Mesendoderm (in vitro differentiated cells): ENCODE measurements at places on chromosomes 13 and 19.

GRCh38 chr19:45136507-45137178 lies 24.1 kb downstream of the NKPD1 start:
- no peak for DNase-seq

GRCh38 chr19:13573056-13573667 lies 66.9 kb upstream of the CACNA1A start:
- no peak for DNase-seq

DNA sequence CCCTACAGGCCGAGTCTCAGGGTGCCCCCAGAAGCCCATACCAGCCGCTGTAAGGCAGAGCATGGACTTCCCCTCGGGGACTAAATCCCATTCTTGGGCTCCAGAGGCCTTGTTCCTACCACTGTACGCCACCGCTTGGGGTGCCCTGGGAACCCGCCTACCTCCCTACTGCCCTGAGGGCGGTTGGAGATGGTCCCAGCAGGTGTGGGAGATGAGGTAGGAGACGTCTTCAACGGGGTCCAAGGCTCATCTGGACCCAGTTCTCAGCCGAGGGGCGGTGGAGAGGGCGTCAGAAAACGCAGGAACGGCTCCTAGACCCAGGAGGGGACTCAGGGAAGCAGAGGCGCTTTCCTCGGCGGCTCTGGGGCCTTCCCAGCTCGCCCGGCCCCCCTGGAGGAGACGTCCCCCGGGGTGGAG lies 833 bp upstream of the ZIK1 start:
- no peak for DNase-seq

- DNase-seq, result peak; percentile 44
These were observed 10.6 kb upstream of the CEACAM21 start for GRCh38 chr19:41565379-41565720.

DNA sequence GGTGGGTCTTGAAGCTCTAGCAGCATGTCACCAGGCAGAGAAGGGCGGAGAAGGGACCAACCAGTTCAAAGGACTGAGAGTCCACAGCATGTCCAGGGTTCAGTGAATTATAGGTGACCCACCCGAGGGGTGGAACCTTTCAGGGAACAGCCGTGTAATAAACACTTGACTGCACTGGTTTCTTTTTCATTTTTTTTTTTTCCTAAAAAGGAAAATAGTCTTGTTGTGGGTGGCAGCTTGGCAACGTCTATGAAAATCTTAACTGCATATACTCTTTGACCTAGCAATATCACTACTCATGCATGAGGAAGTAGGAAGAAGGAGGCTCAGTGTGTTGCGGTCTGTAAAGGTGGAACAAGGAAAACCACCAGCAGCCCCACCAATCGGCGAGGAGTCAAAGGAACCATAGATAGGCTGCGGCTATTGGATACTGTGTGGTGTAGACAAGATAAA lies 13.0 kb upstream of the MYH14 start:
- no peak for DNase-seq

DNA sequence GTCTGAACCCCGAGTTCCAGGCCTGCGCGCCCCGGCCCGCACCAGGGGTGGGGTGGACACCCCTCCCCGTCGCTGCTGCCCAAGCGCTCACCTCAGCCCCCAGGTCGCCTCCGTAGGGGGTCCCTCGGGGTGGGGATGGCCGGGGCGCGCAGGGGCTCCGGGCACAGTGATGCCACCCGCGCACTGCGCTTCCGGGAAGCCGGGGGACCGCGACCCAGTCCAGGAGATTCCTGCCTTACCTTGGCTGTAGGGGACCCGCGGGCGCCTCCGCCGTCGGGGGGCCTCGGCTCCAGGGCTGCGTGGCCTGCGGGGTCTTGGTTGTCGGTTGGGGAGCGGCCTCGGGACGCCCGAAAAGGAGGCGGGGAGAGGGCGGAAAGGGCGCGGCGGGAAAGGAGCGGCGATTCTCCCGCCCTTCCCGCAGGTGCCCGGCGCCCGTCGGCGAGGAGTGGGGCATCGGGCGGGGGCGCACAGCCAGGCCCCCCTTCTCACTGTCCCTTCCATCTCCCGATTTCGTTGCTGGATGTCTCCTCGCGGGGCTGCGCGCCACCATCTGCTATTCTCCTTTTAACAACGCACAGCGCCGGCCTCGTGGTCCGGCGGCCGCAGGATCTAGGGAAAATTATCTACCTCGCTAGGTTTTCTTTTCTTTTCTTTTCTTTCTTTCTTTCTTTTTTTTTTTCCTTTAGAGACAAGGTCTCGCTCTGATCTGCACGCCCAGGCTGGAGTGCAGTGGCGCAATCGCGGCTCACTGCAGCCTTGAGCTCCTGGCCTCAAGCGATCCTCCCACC lies at the start of gene KEAP1:
KEAP1 (minus strand) TSS at position 355 of the 788 bp plus-strand sequence. CDS start 3,323 bp downstream, outside the sequence.
- peak; percentile 70 for DNase-seq

DNA sequence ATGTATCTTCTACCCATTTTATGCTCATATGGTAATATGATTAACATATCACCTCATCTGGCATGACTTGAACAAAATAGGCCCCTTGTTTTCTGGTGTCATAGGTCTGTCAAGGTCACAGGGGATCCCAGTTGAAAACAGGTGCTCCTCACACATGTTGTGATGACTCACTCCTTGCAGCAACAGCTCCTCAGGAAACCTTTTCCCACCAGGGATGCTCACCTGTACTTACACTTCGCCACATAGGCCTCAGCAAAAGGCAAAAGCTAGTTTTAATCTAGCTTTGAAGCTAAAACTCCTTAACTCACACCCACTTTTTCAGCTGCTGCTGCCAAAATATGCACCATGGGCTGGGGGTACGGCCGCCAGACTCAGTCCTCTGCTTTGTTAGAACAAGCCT lies 110.0 kb upstream of the SOX21 start:
- no peak for DNase-seq

GRCh38 chr19:35846038-35846668 lies 6.2 kb downstream of the NPHS1 start:
- peak; percentile 49 for DNase-seq

- DNase-seq, result no peak
These were observed 17.1 kb upstream of the CLC start for GRCh38 chr19:39754971-39755370.

GRCh38 chr13:20024702-20025101 lies 66.2 kb downstream of the ZMYM2 start:
- no peak for DNase-seq

DNA sequence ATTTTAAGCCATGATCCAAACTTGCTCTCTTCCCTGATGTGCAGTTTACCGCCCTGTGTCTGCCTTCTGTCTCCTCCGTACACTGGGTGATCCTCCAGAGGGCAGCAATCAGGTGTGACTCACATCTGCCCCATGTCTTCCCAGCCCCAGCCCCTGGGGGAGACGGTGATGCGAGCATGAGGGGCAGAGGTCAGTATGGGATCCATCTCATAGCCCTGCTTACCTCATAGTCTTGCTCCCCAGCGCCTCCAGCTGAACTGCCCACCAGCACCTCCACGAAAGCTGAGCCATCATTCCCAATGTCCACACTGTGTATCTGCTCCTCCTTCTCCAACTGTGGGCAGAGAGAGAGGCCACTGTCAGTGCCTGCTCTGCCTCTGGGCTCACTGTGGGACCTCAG lies 14.6 kb downstream of the XRCC1 start:
- peak; percentile 40 for DNase-seq

- no peak for DNase-seq
These were observed 53.8 kb downstream of the RNF6 start for GRCh38 chr13:26168237-26168814.

DNA sequence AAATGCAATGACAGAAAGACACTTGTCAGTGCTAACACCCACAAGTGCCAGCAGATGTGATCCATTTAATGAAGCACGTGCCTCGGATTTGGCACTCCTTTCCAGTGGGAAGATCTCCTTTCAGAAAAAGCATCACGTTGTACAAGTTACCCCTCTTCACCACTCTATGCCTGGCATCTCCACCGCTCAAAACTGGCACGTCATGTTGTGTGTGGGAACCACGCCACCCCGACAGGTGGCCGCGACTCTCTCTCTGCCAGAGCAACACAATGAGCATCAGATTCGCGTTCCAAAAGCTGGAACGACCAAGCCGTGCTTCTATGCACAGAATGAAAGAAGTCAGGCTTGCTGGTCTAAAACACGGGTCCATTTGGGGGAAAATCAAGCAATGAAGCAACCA lies 24.3 kb downstream of the TMTC4 start:
- DNase-seq, result no peak

GRCh38 chr13:91361755-91362271 lies 14.3 kb downstream of the MIR17HG start:
- DNase-seq, result no peak

DNA sequence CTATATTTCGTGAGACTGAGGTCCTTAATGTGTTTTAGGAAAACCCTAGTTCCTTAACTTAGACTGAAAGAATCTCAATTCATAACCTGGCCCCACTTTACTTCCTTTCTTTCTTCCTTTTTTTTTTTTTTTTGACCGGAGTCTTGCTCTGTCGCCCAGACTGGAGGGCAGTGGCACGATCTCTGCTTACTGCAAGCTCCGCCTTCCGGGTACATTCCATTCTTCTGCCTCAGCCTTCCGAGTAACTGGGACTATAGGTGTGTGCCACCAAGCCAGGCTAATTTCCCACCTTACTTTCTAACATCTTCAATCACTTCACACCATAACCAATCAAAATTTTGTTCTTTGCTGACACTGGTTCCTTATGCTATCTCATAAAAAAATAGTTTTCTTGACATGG lies 2097.0 kb downstream of the PCDH9 start:
- peak; percentile 48 for DNase-seq

GRCh38 chr13:26541041-26541440 lies 16.4 kb upstream of the WASF3 start:
- DNase-seq, result no peak

DNA sequence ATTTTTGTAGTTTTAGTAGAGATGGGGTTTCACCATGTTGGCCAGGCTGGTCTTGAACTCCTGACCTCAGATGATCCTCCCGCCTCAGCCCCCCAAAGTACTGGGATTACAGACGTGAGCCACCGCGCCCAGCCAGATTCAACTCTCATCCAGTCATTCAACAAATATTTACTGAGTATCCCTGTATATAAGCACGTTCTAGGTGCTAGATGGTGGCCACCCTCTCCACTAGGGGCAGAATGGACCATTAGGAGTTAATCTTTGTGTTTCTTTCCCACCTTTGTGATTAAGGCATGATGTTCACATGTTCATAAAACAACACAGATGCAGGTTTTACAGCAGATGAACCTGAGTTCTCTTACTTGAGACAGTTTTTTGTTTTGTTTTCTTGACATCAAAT lies 7.3 kb downstream of the SHKBP1 start:
- no peak for DNase-seq

GRCh38 chr19:10227026-10227971 lies 3.8 kb downstream of the S1PR2 start:
- peak; percentile 34 for DNase-seq

DNA sequence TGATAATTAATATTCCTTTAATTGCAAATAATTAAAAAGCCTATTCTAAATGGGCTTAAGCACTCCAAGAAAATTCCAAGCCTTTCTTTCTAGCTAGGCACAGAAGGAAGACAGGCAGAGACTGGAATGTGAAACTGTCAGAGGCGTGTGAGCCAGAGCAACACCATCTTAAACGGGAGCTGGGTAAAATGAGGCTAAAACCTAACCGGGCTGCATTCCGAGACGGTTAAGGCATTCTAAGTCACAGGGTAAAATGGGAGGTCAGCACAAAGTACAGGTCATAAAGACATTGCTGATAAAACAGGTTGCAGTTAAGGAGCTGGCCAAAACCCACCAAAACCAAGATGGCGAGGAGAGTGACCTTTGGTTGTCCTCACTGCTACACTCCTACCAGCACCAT lies 300.4 kb downstream of the SLITRK6 start:
- DNase-seq, result no peak

GRCh38 chr13:101013245-101013644 lies 338.6 kb upstream of the TMTC4 start:
- DNase-seq, result no peak

GRCh38 chr13:30561511-30561910 lies 56.2 kb upstream of the USPL1 start:
- no peak for DNase-seq

- no peak for DNase-seq
These were observed 26.8 kb downstream of the RASA3 start for GRCh38 chr13:114105521-114106225.

DNA sequence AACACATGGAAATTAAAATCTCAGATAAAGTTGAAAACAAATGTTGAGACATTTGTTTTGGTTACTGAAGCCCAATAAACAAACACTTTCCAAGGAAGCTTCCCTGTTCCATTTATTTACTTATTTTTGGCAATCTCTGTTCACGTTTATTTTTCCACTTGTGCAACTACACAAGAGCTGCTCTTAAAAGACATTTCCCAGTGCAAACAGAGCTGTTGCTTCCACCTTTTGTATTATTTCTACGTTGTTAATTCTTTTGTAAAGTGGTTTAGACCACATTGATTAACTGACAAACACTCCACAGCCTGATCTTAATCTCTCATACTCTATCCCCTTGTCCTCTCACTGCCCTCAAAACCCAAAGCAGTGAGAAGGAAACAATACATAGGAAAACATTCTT lies 757.6 kb downstream of the LIG4 start:
- peak; percentile 14 for DNase-seq

DNA sequence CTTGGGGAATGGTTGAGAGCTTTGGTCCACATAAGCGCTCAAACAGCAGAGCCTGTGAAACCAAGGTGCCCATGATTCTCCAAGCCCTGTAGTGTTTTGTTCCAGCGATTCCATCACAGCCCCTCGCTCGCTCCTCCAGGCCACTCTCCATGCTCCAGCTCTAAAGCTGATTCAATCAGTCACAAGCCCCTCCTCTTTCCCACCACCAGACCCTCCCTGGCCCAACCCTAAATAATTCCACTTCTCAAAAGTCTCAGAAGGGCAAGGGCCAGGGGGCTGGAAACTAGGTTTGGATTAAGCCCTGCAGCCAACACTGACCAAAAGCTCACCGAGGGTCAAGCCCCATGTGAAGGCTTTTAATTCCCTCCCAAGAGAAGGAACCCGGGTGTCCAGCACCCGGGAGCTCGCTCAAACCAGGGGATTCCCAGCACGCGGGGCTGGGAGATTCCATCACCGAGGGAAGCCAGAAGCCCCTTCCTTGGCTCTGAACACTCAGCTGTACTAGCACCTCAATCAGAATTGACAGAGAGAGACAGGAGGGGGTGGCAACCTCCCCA lies 1.5 kb downstream of the ZNF296 start:
- DNase-seq, result peak; percentile 62
